ENCODE measurements at places on chromosomes 4 and X.

GRCh38 chrX:118315529-118315928 lies 30.4 kb upstream of the WDR44 start:
- DNase-seq, result no peak

DNA sequence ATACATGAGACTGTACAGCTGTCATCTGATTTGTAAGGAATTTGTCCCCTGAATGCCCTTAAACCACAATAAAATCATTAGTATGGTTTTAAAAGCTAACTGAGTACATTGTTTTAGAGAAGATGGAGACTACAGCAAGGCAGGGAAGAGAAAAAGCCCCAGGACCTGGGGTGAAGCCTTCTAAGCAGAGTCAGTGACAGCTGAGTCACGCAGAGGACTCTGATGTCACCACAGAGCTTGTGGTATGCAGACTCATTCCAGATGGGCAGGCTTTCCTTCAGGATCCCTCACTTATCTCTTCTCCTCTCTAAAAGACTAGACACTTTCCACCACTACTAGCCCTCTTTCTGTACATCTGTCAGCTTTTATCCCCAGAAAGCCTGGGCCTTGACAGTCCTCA lies 97.1 kb upstream of the ATOH1 start:
- DNase-seq, result no peak

DNA sequence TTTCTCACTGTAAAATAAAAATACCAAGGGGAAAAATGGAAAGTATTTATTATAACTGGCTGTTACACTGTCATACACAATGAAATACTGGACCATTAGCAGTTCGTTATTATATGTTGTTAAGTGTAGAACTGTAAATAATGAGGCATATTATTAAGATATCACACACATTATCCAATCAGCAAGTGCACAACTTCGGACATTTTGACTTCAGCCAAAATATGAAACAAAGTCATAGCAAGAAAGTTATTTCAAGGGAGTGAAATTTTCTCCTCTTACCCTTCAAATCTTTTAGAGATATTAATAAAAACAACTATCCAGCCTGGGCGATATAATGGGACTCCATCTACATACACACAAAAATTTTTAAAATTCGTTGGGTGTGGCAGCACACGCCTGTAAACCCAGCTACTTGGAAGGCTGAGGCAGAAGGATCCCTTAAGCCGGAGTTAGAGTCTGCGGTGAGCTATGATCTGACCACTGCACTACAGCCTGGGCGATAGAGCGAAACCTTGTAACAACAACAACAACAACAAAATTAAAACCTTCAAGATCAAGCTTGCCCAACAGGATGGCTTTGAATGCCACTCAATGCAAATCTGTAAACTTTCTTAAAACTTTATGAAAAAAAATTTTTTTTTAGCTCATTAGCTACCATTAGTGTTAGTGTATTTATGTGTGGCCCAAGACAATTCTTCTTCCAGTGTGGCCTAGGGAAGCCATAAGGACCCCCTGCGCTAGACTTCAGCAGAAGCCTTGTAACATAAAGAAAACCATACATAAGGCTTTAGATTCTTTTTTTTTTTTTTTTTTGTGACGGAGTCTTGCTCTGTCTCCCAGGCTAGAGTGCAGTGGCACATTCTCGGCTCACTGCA lies 1.3 kb upstream of the CISD2 start:
- DNase-seq, result no peak

- DNase-seq, result no peak
Measured at GRCh38 chrX:131577413-131577812, 33.5 kb downstream of the OR13H1 start.

DNA sequence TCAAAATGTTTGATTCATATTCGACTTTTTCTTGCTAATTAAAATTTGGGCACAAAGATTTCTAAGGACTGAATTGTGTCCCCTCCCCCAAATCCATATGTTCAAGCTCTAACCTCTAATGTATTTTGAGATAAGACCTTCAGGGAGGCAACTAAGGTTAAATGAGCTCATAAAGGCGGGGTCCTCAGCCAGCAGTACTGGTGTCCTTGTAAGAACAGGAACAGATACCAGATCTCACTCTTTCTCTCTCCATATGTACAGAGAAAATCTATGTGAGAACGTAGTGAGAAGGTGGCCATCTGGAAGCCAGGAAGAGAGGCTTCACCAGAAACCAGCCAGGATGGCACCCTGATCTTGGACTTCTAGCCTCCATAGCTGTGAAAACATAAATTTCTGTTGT lies 116.9 kb downstream of the VEGFC start:
- no peak for DNase-seq

- DNase-seq, result no peak
Measured at GRCh38 chr4:109451544-109452273, 18.1 kb downstream of the SEC24B start.

Measured in NCI-H774 (cell line).